AG08395 (cell line): ENCODE measurements at places on chromosomes 13 and 19.
A peak's percentile ranks its signal among the peaks of the same experiment; 100 is the strongest.

- DNase-seq, result no peak
These were observed 12.3 kb downstream of the ATP8B3 start for GRCh38 chr19:1799695-1800342.

DNA sequence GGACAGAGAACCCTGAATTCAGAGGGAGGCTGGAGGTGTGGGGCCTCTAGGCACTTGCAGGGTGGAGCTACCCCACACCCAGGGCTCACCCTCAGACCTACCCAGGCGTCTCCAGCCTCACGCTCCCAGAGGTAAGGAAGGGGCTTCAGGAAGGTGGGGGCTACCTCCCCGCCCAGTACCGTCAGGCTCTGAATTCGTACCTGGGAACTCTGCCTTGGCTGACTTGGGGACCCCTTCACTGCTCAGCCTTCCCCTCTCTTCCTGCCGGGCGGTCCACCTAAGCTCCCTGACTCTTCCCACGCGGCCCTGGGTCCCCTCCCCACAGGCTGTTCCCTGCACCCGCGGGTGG, 28.5 kb upstream of the PARP4 start:
- no peak for DNase-seq

- no peak for DNase-seq
These were observed 561.8 kb downstream of the GPC6 start for GRCh38 chr13:93788456-93788855.

DNA sequence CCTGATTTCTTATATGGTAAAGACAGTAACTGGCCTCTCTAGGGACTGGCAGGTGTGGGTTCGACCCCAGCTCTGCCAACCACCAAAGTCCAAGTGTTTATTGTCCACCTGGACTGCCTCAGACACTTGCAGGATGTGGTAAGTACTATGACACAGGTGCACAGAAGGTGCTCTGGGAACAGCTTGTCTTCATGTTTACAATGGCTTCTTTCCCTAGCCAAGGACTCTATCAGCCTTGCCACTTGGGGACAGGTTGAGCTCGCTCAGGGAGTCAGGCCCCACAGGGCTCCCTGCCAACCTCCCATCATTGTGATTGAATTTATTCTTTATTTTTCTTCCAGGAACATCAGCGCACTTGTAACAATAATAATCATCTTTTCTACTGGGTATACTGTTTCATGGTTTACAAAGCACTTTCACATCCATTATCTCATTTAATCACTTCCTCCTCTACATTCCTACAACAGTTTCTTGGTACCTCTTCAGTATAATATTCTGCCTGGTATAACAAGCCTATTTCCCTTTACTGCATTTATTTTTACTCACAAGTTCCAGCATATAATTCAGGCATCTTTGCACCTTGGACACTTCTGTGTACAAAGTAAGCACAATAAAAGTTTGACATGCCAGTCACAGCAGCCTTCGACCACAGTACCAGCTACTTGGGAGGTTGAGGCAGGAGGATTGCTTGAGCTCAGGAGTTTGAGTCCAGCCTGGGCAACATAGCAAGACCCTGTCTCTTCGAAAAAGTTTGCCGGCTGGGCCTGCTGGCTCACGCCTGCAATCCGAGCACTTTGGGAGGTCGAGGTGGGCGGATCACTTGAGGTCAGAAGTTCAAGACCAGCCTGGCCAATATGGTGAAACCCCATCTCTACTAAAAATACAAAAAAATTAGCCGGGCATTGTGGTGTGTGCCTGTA, 24.2 kb upstream of the GATAD2A start:
- no peak for DNase-seq

DNA sequence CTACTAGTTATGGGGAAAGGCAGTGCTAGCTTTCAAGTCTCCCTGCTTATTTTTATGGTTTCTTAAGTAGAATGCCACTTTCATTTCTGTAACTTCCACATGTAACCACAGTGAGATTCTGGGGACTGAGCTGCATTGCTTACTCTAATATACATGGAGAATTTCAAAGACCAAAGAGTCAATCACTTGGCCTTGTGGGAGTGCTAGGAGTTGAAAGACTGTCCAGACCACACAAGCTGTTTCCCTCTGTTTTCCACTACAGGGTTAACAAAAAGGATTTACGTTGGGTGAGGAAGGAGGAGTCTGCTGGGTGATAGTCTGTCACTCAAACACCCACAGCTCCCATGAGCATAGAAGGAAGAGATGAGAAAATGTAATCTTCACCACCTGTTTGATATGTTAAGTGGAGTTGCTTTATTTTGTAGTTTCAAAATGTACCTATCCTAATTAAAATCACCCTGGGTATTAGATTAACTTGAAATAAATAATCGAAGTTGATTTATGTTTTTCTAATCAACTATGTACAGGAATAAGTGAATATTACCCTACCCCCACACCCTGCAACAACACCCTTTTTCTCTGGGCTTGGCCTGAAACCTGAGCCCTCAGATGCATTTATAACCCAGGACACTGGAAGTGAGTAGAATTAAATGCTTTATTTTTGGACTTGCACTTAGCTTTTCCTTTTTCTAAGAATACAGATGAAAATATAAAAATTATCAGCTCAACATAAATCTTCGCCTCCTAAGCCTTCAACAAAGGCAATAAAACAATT, 225.8 kb upstream of the SLC10A2 start:
- DNase-seq, result no peak

DNA sequence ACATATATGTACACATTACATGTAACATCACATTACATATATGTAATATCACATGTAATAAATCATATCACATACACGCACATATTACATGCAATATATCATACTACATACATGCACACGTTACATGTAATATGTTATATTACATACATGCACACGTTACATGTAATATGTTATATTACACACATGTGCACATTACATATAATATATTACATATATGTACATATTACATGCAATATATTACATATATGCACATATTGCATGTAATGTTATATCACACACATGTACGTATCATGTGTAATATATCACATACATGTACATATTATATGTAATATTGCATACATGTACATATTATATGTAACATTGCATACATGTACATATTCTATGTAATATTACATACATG, 77.6 kb downstream of the GADD45B start:
- DNase-seq, result no peak

- no peak for DNase-seq
These were observed 128.3 kb downstream of the GGACT start for GRCh38 chr13:100460266-100460665.

GRCh38 chr19:10316229-10317044, 622 bp upstream of the FDX2 start:
- DNase-seq, result no peak

DNA sequence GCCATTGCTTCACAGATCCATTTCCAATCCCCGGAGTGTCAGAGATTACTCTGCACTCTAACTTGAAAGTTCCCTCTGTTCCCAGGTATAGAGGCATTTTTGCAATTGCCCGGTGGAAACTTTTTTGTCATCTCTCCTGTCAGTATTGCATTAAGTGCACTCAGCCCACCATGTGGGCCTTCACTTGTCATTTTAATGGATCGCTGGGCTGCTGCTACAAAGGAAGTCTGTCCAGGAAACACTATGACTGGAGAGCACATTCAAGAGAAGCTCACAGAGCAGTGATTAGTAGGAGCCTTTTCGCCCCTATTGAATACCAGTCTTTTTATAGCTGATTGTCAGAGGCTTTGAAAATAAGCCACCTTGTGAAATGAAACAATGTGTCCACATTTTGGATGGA, 180.9 kb downstream of the B3GLCT start:
- no peak for DNase-seq

DNA sequence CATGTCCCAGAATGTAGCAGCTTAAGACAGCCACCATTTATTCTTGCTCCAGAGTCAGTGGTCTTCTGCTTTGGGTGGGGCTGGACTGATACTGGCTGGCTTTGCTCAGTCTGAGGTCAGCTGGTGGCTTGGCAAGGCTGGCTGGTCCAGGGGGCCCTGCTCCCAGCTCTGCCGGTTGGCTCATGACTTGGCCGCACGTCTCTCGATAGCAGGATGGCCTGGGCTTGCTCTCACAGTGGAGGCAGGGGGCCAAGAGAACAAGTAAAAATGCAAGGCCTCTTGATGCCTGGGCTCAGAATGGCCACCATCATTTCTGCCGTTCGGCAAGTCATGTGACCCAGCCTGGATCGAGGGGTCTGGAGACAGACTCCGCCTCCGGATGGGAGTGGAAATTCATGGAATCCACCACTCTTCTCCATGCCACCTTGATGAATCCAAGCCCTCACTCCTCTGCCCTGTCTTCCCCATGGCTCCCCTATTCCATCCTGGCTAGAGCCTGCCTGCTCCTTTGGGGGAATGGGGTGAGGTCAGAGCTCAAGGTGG, 13.1 kb downstream of the ACTMAP start:
- no peak for DNase-seq

- DNase-seq, result no peak
These were observed 19.4 kb upstream of the EIF3G start for GRCh38 chr19:10138879-10139795.

GRCh38 chr13:50167967-50168366, 152.7 kb downstream of the KCNRG start:
- no peak for DNase-seq

DNA sequence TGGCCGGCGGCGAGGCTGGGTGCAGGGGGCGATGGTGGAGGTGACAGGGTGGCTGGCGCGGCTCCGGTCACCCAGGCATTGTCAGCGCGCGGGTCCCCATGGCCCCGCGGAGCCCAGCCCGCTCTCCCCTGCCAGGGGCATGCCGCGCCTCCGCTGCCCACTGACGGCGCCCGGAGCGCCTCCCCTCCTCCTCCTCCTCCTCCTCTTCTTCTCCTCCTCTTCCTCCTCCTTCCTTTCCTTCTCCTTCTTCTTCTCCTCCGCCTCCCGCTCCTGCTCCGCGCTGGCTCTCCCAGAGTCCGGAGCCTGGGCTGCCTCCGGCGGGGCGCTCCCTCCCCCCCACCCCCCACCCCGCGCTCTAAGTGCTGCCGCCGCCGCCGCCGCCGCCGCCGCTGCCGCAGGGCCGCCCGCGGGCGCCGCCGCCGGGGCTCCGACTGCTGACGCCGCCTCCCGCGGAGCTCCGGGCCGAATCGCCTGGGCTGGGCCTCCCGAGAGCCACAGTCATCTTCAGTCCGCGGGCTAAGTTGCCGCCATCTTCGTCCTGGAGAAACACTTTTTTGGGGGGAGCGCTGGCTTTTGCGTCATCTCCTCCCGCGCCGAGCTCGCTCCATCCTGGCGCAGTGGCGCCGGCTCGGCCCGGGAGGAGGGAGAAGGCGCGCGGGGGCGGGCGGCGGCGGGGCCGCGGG, 348.3 kb downstream of the LIG4 start:
- DNase-seq, result peak; percentile 29

GRCh38 chr19:38842439-38843174, 7.2 kb downstream of the HNRNPL start:
- no peak for DNase-seq

DNA sequence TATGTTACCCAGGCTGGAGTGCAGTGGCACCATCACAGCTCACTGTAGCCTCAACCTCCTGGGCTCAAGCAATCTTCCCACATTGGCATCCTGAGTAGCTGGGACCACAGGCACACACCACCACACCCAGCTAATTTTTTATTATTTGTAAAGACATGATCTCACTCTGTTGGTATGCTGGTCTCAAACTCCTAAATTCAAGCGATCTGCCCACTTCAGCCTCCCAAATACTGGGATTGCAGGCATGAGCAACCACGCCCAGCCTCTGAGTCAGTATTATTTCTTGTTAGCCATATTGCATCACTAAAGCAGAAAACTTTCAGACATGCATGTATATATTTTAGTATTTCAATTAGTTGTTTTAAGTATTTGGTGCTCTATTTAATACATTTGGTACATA, 376.4 kb downstream of the GPC6 start:
- peak; percentile 45 for DNase-seq

DNA sequence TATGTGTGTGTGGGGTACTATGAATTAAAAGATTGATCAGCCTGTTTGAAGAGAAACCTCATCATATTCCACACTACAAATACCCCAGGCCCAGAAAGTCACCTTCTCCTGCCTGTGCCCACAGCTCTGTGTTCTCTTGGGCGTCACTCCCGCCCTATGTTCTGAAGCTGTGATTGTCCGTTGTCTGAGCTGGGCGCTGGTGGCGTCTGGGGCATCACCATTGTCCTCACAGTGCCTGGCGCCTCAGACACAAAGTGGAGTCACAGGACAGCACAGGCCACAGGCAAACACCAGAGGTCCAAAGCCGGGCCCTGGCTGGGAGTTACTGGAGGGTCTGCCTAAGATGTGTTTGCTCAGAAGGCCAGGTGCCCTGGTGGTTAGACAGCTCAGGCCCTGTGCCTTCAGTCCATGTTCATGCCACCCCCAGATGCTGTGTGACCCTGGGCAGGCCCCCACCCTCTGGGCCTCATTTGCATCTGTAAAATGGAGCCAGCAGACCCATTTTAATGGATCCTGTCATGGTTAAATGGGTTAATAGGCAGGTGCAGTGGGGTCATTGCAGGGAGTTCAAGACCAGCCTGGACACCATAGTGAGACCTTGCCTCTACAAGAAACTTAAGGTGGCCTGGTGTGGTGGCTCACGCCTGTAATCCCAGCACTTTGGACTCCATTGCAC, 34.5 kb downstream of the DNM2 start:
- DNase-seq, result no peak

DNA sequence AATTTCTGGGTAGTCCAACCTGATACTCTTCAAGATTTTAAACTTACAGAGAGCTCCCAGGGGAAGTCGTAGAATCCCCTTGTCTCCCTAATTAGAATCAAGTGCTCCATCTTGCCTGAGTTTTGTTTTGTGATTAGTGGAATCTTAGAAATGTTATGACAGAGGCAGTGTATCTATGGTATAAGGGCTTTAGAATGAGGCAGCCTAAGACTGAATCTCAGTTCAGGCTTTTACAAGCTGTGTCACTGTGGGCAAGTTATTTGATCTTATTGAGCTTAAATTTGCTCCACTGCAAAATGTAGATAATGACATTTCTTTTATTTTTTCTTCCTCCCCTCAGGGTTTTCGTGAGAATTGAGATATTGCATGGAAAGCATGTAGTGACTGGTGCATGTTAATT, 215.5 kb downstream of the POSTN start:
- DNase-seq, result no peak

DNA sequence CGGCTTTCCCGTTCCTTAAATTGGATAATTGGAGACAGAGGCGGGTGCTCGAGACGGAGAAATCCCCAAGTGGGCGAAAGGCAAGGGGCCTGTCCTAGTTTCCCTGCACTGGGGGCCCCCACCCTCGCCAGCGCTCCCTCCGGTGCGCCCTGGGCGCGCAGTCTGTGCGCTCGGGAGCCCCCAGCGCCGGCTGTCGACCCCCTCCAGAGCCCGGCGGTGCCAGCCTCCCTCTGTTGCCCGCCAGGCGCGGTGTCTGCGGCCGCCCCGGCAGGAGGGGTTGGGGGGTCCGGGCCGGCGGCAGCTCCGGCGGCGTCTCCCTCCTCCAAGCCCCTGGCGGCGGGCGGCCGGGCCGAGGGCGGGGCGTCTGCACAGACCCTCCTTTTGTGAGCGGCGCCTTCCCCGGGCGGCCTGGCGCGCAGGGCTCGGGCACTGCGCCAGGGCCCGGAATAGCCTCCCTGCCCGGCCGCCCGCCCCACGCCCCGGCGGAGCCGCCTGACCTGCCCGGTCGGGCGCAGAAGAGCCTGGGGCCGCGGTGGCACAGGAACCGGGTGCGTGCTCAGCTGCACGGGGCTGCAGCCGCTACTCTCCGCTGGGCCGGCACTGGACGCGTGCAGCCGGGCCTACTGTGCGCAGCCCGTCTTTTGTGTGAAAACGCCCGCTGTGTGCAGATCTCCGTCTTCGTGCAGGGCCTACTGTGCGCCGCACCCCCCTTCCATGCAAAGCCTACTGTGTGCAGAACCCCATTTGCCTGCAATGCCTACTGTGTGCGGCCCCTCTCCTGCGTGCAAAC, 13.2 kb downstream of the GADD45B start:
- peak; percentile 70 for DNase-seq
